CD4-positive, CD25-positive, alpha-beta regulatory T cell (primary cell): ENCODE measurements at places on chromosomes 16 and 17.

- DNase-seq: no peak
Observed at GRCh38 chr17:30920282-30920681, 1.5 kb upstream of the ADAP2 start.

DNA sequence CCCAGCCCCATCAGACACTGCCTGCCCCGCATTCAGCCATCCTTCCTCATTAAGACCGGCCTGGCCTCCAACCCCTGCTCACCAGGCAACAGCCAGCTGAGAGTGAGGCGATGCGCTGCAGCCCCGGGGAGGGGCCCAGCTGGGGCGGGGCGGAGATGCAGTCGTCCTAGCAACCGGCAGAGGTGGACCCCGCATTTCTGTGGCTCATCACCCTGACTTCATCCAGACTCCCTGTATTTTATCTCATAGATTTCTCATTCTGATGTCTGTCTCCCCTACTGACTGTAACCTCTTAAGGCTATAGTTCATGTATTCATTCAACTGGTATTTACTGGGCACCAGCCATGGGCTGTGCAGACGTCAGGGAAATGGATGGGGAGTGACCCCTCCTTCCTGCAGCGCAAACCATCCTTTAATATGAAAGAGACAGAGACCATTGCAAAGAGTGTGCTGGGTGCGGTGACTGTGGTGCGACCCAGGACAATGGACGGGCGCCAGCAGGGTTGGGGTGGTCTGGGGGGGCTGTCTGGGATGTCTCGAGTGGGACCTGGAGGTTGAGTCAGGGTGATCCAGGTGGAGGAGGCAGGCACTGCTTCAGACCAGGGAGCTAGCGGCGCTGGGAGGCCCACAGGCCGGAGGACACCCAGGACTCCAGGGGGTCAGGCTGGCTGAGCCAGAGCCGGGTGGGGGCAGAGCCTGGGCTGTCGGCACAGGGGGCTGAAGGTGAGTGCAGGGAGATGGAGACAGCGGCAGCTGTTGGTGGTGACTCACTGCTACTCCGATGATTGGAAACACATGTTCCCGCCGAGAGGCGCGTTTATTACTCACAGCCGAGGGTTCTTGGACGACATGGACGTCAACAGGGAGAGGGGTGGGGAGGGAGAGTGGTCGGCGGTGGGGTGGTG, 10.5 kb upstream of the TIMP2 start:
- DNase-seq: no peak

- DNase-seq: no peak
Observed at GRCh38 chr17:43040655-43041054, 15.6 kb downstream of the RND2 start.

GRCh38 chr17:32486111-32486700, 587 bp upstream of the CDK5R1 start:
- peak; percentile 76 for DNase-seq

- peak; percentile 20 for DNase-seq
Observed at GRCh38 chr17:81902023-81902652, at the start of gene NPB. NPB (plus strand) TSS chr17:81902238; CDS start chr17:81902278, 40 bp downstream.

DNA sequence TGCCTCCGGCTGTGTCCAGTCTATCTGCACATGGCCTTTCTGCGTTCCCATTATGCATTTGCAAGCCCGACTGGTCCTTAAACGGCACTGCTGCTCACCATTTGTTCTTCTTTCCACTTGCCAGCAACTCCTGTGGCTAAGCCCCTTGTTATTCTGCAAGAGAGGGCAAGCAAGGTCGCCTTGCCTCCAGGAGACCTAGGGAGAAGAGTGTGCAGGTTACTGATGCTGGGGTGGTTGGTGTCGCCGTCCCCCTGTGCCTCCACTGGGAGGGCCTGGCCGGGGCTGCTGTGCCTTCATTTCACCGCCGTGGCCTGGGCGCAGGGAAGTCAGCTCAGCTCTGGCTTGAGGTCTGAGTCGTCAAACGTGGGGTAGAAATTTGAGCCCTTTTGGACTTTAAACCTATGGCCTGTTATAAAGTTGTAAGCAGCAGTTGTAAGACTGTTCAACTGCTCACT, 12.7 kb downstream of the SLC6A4 start:
- no peak for DNase-seq

DNA sequence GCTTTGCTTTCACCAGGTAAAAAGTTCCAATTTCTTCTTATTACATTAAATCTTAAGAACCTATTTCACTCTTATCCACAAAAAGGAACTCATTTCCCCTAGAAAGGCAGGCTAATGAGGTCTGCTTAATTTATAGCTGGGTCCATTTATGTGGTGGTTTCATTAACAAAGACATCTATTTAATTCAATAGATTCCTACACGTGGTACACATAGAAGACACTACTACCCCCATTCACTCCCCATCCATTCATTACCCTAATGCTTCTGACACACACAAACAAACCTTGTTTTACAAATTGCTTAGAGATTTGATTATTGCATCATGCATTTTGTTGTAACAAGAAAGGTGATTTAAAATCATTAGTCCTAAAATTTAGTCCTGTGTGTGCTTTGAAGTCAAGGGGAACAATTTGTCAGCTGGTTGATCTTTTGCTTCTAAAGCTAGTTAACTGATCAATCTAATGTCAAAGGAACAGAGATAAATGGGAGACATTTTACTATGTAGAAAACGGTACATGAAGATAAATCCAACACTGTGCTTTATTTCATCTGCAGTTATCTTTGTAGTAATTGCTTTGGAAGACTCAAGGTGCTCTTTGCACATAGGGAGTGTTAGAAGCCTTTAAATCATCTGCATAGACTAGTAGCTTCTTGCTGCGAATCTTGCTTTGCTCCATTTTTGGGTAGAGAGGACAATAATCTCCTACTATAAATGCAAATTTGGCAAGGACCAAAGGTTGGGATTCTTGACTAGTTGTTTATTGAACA, 379.2 kb downstream of the CDH11 start:
- no peak for DNase-seq

DNA sequence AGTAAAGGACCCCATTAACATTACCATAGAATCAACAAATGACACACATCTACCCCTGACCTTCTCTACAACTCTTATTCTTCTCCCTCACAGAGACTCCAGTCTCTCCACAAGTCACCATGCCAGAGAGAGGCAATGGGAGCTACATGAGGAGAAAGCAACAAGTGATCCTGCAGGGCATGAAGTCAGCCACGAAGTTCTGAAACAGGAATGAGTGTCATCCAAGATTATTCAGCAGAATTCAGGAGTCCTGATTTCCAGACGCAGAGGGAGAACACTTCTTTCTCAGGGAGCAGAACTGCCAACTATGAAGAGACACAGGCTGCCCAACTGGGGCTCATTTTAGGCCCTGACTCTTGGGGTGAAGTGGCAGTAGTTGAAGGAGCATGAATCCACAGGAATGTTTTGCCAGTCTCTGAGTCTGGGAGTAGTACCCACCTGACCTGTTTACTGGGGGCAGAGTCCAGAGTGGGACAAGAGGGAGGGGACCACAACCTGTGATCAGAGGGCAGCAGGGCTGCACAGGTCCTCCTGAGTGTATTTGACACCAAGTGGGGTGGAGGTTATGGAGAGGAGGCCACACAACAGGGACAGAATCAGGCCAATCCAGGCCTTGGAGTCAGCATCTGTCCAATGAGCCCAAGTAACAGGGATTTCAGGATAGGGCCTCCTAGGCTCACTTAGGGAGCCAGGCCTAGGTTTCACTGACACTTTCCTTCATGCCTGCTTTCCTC, 2.4 kb upstream of the MTMR4 start:
- no peak for DNase-seq
